Mammary epithelial cell (primary cell): ENCODE measurements at places on chromosomes 12 and 14. TPM values are rescaled to one million over a fixed set of nuclear protein-coding genes. Genes with fewer than 3 reads are reported as not detected.

Gene DPF3
- 0.53 and 1.9 TPM in 2 replicates for total RNA-seq

Gene TTC9
- 1.8 and 2.5 TPM in 2 replicates for total RNA-seq

Gene A2M
- total RNA-seq: 228 TPM

Gene GDF11
- total RNA-seq: 2.2 TPM

GRCh38 chr12:51923506-51924365, 16.4 kb downstream of the ACVRL1 start:
- DNase-seq: no peak

Gene OR11H6
- total RNA-seq: not detected

DNA sequence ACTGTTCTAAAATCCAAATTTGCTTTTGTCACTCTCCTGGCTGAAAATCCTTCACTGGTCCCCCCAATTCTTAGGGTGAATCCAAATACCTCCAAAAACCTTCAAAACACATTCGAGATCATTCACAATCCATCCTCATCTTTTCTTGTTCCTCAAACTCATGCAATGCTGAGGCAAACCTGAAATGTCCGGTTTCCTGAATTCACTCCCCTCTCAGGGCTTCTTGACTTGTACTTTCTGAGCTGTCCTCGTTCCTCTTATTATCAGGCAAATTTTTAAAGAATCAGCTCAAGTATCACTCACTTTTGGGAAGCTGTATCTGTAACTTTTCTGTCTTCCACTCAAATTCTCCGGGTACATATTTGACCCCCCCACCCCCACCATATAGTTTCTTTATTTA, 84.9 kb upstream of the DUSP6 start:
- DNase-seq: no peak

Gene SMIM41
- 0.17 TPM for total RNA-seq

- DNase-seq: no peak
These were observed 172.2 kb downstream of the NAV3 start for GRCh38 chr12:78002878-78003277.

Gene ABHD12B
- total RNA-seq: not detected

GRCh38 chr12:6551063-6551461, 4.8 kb downstream of the IFFO1 start:
- no peak for DNase-seq

GRCh38 chr12:99049774-99050173, 404.7 kb downstream of the APAF1 start:
- no peak for DNase-seq

DNA sequence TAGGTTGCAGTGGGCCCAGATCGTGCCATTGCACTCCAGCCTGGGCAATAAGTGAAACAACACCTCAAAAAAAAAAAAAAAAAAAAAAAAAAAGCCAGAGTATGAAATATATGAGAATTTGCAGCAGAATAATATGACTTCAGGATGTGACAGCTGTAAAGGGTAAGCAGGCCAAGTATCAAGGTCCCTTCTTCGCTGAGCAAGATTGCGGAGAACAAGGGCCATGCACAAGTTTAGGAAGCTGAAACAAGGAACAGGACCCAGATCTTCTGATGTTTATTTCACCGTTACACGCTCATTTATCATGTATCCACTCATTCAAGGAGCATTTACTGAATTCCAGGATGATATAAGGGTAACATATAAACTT, 659 bp upstream of the FOXJ2 start:
- DNase-seq: no peak

Gene FGD6
- total RNA-seq: 39.3 TPM

Gene CACNA1C
- 11.0 TPM for total RNA-seq

GRCh38 chr12:91885851-91886731, 259.6 kb downstream of the BTG1 start:
- no peak for DNase-seq

DNA sequence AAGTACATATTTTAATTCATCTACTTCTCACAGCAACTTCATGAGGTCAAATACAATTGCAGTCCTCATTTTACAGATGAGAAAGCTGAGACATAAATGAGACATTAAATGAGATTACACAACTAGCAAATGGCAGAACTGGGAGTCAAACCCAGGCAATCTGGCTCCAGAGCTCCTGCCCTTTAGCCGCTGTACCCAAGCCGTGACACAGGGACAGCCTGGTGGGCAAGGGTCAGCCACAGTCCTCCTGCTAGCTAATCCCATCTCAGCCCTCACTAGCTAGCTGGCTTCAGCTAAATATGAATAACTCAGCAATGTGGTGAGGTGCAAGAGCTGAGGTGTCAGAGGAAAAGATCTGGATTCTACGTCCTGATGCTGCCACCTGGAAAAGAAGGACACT, 54.8 kb downstream of the NINJ2 start:
- DNase-seq: no peak

GRCh38 chr12:76830436-76830835, 48.4 kb downstream of the CSRP2 start:
- no peak for DNase-seq

Gene NTS
- not detected for total RNA-seq

- peak; percentile 40 for DNase-seq
These were observed 84.6 kb downstream of the RIN3 start for GRCh38 chr14:92597906-92598905.

GRCh38 chr12:109246221-109246620, 62.9 kb downstream of the FOXN4 start:
- no peak for DNase-seq

Gene KRT7
- total RNA-seq: 3,387 TPM

GRCh38 chr12:77685112-77685511, 145.6 kb upstream of the NAV3 start:
- DNase-seq: peak; percentile 60

Gene SCYL2
- 58.7 TPM for total RNA-seq

DNA sequence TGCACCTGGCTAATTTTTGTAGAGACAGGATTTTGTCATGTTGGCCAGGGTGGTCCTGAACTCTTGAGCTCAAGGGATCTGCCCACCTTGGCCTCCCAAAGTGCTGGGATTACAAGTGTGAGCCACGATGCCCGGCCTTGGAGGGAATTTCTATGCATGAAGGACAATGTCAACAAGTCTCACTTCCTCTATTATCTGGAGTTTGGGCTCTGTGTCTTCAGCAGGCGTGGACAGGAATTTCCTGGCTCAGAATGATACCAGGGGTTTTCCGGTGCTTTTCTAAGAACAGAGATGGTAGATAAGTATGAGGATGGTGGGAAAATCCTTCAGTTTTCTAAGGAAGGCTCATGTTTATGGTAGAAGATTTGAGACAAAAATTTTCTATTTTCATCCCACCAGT, 75.0 kb upstream of the CCDC60 start:
- no peak for DNase-seq

- peak; percentile 50 for DNase-seq
These were observed 3.1 kb downstream of the C14orf39 start for GRCh38 chr14:60482743-60483142.

- no peak for DNase-seq
These were observed 13.5 kb upstream of the FAM234B start for GRCh38 chr12:13030541-13031291.
